Skeletal muscle tissue (tissue), 5 donors: ENCODE measurements at places on chromosomes 3 and 15. TPM values are rescaled to one million over a fixed set of nuclear protein-coding genes. Genes with fewer than 3 reads are reported as not detected.

Gene NOX5
- under 0.01 TPM for total RNA-seq

Gene AAGAB
- 13.6 TPM for total RNA-seq

Gene MEGF11
- total RNA-seq, result 0.52 TPM

Gene CLDN16
- under 0.01 TPM for total RNA-seq

Gene CPEB1
- 0.52 TPM for total RNA-seq

Gene OR5K2
- not detected for total RNA-seq

Gene CASR
- not detected for total RNA-seq

Gene PLOD2
- total RNA-seq, result 22.4 TPM

Gene DGKG
- total RNA-seq, result 2.6 TPM

Gene KBTBD12
- 13.6 TPM for total RNA-seq

Gene SRGAP3
- total RNA-seq, result 15.7 TPM

Gene SCAANT1
- not detected for total RNA-seq

Gene BBX
- 32.9 TPM for total RNA-seq

Gene NR2E3
- total RNA-seq, result 1.0 TPM

Gene FBXL2
- total RNA-seq, result 7.8 TPM

Gene MEX3B
- 11.0 TPM for total RNA-seq

Gene PLA2G4B
- total RNA-seq, result 1.6 TPM

Gene SLC6A11
- total RNA-seq, result not detected

Gene PIERCE2
- total RNA-seq, result 0.52 TPM

Gene LRTM1
- 106 TPM for total RNA-seq

Gene ERC2
- total RNA-seq, result 1.0 TPM

Gene APBA2
- total RNA-seq, result 4.2 TPM

Gene RFTN1
- total RNA-seq, result 15.7 TPM

Gene LRRC15
- total RNA-seq, result 0.52 TPM

Gene RHOV
- 1.0 TPM for total RNA-seq

Gene ADAMTS9
- total RNA-seq, result 106 TPM

Gene IGF2BP2
- 26.6 TPM for total RNA-seq
